AG04450 (cell line): ENCODE measurements at places on chromosomes 4 and X.

DNA sequence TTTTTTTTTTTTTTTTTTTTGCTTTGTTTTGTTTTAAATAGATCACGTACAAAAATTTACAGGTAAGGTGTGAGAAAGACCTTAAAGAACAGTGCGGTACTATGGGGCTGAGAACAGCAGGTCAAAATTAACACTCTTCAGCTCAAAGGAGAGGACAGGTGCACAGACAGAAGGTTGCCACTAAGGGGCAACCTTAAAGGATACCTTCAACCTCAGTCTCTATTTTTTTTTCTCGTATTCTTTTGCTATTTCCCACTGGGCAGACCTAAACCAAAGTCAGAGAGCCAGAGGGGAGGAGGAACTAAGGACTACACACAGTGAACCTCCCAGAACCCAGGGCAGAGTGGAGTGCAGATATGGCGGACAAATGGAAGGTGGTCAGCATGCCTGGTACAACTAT lies 1984.3 kb upstream of the IGFBP7 start:
- no peak for DNase-seq

GRCh38 chr4:57040510-57040909 lies 61.8 kb downstream of the POLR2B start:
- DNase-seq = no peak

DNA sequence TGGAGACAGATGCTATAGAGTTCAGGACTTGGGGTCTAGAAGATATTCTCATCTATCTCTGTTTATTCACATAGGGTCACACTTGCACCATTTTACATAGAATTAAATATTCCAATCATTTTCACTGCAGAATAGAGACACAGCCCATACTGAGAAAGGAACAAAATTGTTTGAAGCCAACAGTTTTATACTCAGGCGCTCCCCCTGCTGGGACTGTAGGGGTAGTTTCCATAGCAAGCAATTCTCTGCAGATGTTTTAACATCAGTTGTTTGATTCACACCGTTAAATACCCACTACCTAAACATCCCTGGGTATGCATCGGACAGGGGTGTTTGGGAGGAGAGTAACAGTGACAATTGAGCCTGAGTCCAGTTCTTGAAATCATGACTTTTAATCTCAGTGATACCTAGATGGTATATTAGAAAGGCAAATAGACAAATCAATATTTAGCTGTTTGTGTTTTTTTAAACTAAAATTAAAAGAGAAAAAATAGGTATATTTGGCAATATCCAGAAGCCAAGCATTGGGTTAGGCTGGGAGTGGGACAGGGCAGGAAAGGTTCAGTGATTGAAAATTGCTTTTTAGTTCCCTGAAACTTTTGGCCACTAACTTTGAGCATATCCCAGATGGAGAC lies 33.8 kb downstream of the LONRF3 start:
- no peak for DNase-seq

DNA sequence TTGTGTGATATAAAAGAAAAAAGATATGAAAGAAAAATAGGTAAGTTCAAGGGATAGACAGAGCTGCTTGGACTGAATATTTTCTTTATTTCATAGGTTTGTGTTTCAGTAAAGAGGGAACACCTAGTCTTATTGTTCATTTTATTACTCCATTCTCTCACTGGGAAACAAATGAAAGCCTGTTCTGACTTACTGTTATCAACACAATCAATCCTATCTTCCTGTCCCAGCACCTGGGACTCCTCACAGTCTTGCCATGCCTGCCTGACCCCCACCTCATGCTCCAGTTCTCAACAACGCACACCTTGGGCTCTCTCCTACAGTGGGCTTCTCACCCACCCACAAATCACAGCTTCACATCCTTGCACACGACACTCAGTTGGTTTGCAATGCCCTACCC lies 189.5 kb downstream of the PRDM5 start:
- DNase-seq = no peak

DNA sequence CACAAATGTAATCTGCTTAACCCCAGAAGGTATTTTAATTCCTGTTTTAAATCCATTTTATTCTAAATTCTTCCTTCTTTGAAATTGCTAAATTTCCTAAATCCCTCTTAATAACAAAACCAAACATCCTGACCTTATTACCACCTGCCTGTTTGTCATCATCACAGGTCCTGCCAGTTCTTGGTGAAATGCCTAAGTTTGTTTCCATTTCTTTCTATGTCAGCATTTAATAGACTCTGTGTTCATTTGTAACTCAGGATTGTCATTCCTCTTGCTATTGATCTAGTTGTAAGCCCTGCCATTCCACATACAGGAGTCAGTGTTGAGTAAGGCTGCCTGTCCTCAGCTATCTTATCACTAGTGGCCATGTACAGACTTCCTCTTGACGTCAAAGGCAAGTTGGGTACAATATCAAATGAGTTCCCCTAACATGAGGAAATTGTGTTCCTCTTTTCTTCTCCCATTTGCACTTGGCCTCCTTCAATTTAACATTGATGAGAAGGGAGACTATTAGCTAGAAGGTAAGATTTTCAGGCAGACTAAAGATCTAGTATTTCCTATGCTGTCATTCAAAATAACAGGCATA lies 440.1 kb downstream of the AFF2 start:
- DNase-seq = no peak

DNA sequence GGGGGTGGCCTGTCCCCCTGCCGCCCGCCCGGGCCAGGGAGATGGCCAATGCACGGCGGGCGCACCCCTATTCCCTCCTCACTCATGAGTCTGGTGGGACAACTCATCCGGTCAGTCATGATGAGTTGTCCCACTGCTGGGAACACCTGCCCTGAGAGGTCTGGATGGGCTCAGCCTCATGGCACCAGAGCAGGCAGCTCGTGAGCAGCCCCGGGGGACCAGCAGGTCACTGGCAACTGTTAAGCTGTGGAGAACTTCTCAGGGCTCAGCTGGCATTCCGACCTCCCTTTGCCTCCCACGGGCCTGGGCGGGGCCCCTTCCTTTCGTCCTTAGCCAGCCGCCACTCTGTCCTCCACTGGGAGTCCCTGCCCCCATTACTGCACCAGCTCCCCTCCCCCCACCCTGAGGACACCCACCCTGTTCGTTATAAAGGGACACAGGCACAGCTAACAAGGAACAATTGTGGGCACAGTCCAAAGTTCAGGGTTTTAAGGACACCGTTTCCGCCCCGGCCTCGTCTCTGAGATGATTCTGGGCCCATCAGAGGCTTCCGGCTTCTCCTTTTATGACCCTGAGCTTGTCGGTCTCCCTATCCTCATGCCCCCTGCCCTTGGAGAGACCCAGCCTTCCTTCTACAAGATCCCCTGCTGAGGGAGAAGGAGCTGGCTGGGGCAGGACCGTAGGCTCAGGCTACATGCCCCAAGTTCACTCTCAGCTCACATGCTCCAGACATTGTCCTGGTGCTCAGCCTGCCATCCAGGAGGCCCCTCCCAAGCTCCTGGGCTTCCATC lies 14.6 kb upstream of the KIAA0232 start:
- DNase-seq = no peak

DNA sequence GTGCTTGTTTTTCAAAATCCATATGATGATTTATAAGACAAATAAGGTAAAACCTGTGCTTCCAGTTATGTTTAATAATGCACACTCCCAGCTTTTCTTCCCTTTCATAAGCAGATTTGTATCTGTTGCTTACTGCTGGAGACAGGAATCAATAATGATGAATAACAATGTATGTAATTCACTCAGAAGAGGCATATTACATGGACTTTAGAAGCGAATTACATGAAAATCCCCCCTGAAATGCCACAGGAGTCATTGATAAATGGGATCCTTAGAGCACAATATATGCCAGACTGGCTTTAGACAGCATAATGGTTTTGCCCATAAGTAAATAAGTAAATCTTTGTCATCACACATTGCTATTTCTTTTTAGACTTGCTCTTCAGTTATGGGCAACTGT lies 892.3 kb downstream of the CCSER1 start:
- DNase-seq = no peak

DNA sequence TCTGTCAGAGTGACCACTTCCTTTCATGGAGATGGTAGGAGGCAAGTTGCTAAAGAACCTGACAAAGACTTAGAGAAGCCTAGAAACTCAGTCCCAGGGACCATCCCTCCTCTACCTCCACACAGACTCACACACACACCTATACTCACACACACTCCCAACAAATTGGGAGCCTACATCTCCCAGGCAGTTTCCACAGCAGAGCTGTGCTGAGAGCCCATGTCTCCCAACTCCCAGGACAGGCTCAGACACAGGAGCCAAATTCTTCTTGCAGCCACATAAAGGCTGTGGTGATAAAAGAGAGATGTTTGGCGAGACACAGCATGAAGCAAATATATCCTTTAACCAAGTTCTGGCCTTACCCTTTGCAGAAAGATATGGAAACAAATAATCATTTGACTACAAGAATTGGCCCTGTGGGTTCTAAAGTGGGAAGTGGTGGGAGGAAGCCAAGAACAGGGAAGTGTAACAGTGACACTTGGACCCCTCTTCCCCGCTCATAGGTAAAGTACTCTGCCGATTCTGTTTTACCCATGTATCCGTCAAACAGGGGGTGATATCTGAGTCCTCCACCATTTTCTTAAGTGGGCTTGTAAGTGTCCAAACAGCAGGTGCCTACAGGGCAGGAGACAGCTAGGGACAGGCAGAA lies 11.0 kb upstream of the IDS start:
- DNase-seq = no peak

GRCh38 chrX:38999967-39000745 lies 198.9 kb downstream of the MID1IP1 start:
- DNase-seq = peak; percentile 8

- DNase-seq = no peak
These were observed 129.0 kb upstream of the RASGEF1B start for GRCh38 chr4:81600520-81601357.
